AG09309 (cell line): ENCODE measurements at places on chromosomes 4 and X.

DNA sequence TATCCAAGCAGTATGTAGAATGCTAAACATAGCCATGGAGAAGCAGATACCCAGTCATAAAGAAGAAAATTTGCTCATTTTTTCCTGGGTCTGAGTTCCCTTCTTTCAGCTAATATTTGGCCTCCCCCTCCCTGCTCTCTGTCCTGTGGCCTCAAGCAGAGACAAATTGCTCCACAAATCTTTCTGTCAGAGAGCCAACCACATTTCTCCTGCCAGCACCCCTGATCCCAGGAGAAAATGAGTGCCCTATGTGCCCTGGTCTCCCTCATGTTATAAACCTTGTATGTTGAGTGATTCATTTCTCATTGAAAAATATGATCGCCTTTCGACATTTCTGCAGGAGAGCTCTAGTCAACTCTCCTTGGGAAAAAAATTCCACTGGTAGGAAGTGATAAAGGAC, 82.0 kb downstream of the TMEM156 start:
- no peak for DNase-seq

DNA sequence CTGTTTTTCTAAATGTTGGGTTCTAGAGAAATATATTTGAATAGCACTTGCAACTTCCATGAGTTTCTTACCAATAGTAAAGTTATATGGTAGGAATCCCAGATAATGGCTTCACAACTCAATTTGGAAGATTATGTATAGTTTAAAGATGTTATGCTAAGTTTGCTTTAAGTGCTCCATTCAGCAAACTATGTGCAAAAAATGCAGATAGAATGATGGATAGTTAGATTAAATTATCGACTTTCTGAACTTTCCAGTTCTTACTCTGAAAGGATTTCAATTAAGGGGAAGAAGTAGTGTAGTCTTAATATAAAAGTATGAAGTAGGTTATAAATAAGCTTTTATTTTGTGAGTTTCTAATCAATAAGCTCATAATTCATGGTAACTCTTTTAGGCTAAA, 60.7 kb upstream of the NFKB1 start:
- no peak for DNase-seq

DNA sequence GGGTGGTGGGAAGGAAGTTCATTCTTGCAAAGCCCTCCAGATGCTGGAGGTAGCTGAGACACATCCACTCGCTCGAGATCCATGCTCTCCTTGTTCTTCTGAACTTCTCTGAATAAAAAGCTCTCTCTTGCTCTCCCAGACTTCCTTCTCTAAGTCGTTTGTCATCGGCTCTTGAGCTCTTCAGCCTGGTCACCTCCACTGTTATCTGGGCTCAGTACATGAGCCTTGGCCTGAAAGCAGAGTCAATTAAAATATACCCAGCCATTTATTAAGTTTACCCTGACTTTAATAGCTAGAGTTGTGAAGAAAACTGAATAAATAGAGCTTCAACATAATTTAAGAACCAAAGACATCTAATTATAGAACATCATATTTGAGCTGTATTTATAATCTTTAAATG, 99.0 kb downstream of the CPE start:
- no peak for DNase-seq

DNA sequence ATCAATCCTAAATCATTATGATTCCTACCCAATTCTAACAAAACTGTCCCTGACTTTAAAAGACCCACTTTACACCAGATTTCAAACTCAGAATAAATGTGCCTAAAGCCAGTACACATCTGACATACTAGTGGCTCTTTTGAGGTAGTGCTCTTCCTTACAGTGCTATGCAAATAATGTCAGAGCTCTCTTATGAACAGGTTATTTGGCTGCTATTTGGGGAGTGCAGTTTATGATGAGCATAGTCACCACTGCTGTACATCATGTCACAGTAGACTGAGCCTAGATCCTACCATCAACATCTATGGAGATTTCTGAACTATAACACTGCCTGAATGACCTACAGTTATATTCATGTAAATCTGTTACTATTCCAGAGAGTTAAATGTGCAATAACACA, 50.4 kb upstream of the PAGE5 start:
- no peak for DNase-seq

- no peak for DNase-seq
These were observed 205.4 kb downstream of the SHROOM3 start for GRCh38 chr4:76640353-76640910.
